ENCODE measurements at places on chromosomes 2 and 18. TPM values are rescaled to one million over a fixed set of nuclear protein-coding genes. Genes with fewer than 3 reads are reported as not detected.

DNA sequence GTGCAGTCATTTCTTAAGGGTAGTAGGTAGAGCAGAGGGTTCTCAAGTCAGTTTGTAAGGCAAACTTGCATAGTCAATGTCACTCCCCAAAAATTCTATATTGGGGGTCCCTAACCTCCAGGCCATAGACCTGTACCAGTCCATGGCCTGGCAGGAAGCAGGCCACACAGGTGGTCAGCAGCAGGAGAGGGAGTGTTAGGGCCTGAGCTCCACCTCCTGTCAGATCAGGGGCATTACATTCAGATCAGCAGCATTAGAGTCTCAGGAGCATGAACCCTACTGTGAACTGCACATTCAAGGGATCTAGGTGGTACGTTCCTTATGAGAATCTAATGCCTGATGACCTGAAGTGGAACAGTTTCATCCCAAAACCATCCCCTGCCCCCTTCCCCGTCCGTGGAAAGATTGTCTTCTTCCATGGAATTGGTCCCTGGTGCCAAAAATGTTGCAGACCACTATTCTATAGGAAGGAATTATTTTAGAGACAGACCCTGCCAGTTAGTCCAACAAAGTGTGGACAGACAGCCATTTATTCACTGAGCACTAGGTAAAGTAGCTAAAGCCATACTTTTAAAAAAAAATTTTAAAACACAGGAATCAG lies 6.7 kb downstream of the COA5 start:
- no peak overlapping the region for H3K4me3 ChIP-seq
- H3K4me1 ChIP-seq = peaks cover 31% of the 10 kb centered on the region
- no peak for DNase-seq
- no peaks in the 10 kb centered on the region for H3K27me3 ChIP-seq
- H3K36me3 ChIP-seq = peaks cover 72% of the 10 kb centered on the region
- H3K27ac ChIP-seq = no peak overlapping the region

GRCh38 chr2:38465789-38466127 lies 88.7 kb upstream of the ATL2 start:
- DNase-seq = peak; percentile 55
- H3K4me3 ChIP-seq = no peak overlapping the region
- no peaks in the 10 kb centered on the region for H3K36me3 ChIP-seq
- peaks cover 69% of the 10 kb centered on the region for H3K4me1 ChIP-seq
- H3K27ac ChIP-seq = peak overlapping the region; percentile 73

CLEC4F gene
- total RNA-seq = not detected

CD226 gene
- 10.5 TPM for total RNA-seq

GRCh38 chr18:9466846-9467245 lies 8.5 kb upstream of the RALBP1 start:
- no peak overlapping the region for H3K4me3 ChIP-seq
- no peaks in the 10 kb centered on the region for H3K36me3 ChIP-seq
- H3K4me1 ChIP-seq = no peaks in the 10 kb centered on the region
- no peaks in the 10 kb centered on the region for H3K27me3 ChIP-seq

DNA sequence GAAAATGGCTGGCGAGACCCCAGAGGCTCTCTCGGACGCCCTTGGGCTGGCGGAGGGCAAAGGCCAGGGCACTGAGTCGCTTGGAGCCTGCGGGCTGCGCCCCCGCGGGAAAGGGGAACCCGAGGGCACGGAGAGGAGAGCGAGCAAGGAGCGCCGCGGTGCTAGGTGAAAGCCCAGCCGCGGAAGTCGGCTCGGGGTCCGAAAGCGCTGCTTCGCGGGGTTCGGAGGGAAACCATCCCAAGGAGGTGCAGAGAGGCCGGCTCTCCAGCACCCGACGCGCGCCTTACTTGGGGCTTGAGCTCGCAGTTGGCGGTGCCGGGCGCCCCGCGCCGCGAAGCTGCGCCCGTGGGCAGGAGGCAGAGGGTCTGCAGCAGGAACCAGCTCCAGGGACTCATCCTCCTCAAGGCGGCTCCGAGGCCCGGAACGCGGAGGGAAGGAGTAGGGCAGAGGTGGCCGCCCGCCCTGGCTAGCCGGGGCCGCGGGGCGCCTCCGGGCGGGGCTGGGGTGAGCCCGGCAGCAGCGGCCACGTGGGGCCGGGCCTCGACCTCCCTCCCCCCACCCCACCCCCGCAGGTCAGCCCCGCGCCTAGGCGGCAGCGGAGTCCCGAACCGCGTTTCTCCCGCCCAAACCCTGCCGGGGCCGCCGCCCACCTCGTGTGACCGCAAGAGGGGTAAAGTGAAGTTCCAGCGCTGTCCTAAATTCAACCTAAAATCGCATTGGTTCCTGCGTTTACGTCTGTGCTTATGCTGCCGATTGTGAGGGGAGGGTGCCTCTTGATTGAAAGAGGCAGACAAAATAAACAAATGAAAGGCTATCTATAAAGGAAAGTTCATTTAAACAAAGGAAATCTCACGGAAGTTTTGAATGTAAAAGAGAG lies at the start of gene TRABD2A:
TSS of gene TRABD2A (minus strand) at position 440 of the 877 bp plus-strand sequence. CDS start at position 395, 45 bp downstream.
- peak within 1 kb of the TSS; percentile 48 for H3K4me3 ChIP-seq
- H3K27me3 ChIP-seq = peaks cover 17% of the 10 kb centered on the region
- DNase-seq = peak; percentile 62
- peaks cover 20% of the 10 kb centered on the region for H3K4me1 ChIP-seq
- H3K27ac ChIP-seq = peak within 1 kb of the TSS; percentile 1

FBXO15 gene
- total RNA-seq = not detected

DNA sequence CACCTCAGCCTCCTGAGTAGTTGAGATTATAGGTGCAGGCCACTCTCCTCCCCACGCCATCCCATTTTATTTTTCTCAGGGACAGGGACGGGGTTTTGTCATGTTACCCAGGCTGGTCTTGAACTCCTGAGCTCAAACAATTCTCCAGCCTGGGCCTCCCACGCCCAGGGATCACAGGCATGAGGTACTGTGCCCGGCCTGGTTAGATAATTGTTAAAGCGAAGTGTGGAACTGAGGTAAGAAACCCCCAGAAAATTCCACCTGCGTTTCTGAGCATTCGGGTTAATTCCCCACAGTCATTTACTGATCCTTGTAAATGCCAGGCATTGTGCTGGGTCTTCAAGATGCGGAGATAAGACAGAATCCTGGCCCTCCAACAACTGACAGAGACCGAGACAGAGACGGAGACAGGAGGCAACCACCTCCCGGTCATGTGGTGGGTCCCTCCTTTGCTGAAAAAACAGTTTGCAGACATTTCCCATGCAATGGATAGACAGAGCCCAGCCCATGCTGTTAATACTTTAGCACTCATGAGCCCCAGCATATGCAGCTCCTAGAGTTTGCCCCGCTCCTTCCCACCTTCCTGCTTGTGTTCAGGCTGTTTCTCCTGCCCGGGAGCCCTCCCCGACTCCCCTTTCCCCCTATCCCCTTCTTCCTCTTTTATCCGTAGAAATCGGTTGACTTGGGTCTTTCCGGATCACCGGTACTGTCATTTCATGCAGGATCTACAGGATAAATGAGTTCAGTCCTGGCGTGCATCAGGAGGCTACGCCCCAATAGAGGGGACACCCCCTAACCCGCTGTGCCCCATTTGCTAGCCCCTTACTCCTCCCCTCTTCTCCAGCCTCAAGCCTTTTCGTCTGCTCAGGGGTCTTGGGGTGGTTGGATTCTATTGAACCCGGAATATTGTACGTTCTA lies 1.6 kb upstream of the RHOB start:
- no peak for DNase-seq
- H3K4me1 ChIP-seq = peaks cover 24% of the 10 kb centered on the region
- H3K4me3 ChIP-seq = peak overlapping the region; percentile 17
- peaks cover 15% of the 10 kb centered on the region for H3K36me3 ChIP-seq
- peak overlapping the region; percentile 100 for H3K27ac ChIP-seq

- DNase-seq = peak; percentile 31
- peaks cover 30% of the 10 kb centered on the region for H3K4me1 ChIP-seq
- H3K4me3 ChIP-seq = no peak overlapping the region
- H3K27ac ChIP-seq = peak overlapping the region; percentile 100
- H3K36me3 ChIP-seq = no peaks in the 10 kb centered on the region
- no peaks in the 10 kb centered on the region for H3K27me3 ChIP-seq
These were observed 3.9 kb upstream of the PPP1CB start for GRCh38 chr2:28747714-28748113.

- no peak overlapping the region for H3K4me3 ChIP-seq
- H3K4me1 ChIP-seq = peaks cover 33% of the 10 kb centered on the region
- no peaks in the 10 kb centered on the region for H3K36me3 ChIP-seq
These were observed 88.5 kb downstream of the SH3RF3 start for GRCh38 chr2:109217362-109218086.

SIX2 gene
- 2.6 TPM for total RNA-seq

CCDC141 gene
- 1.2 TPM for total RNA-seq

NYAP2 gene
- total RNA-seq = under 0.01 TPM

DNA sequence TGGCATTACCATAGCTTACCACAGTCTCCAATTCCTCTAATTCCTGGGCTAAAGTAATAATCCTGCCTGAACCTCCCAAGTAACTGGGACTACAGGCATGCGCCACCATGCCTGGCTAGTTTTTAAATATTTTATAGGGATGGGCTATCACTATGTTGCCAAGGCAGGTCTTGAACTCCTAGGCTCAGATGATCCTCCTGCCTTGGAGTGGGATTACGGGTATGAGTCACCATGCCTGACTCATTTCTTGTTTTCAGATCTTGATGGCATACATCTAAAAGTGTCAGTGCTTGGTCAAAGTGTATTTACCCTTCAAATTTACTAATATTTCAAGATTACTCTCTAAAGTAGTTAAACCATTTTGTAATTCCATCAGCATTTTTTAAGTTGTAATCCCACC lies 9.4 kb upstream of the SOCS6 start:
- H3K27me3 ChIP-seq = no peaks in the 10 kb centered on the region
- H3K36me3 ChIP-seq = no peaks in the 10 kb centered on the region
- H3K4me3 ChIP-seq = no peak overlapping the region
- H3K27ac ChIP-seq = no peak overlapping the region

DNA sequence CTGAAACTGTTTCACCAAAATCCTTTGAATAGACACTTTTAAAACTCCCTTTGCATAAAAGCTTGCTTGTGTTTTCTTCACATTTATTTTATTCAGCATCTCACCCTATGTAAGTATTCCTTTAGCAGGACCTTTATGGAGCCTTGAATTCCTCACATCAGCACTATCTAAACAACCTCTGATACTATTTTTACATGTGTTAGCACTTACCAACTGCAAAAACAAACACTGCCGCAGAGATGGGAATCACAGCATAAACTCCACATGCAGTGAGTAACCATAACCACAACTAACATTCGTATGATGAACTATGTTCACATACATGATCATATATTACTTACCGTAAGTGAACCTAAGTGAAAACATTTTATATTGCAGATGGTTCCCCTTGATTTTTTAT lies 15.4 kb downstream of the FBXO15 start:
- H3K36me3 ChIP-seq = no peaks in the 10 kb centered on the region
- no peak for DNase-seq
- no peaks in the 10 kb centered on the region for H3K27me3 ChIP-seq
- no peaks in the 10 kb centered on the region for H3K4me1 ChIP-seq
- H3K27ac ChIP-seq = no peak overlapping the region

BMP10 gene
- total RNA-seq = not detected

DNA sequence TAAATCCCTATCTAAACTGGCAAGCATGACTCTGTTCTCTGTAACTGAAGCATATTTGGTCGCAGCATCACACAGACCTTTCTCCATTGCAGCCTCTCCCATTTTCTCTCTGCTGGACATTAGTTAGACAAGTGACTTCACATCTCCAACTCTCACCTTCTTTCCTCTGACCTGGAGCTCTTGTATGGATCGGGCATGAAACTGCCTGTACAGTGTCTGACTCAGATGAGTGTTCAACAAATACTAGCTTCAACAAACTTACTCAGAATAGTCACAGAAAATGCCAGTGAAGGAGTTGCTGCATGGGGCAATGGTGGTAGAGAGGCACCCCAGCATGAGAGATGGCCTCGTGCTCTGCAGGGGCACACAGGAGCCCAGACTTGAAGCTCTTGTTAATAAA lies 104.7 kb upstream of the COPS8 start:
- no peaks in the 10 kb centered on the region for H3K36me3 ChIP-seq
- H3K4me1 ChIP-seq = peaks cover 3% of the 10 kb centered on the region

DNA sequence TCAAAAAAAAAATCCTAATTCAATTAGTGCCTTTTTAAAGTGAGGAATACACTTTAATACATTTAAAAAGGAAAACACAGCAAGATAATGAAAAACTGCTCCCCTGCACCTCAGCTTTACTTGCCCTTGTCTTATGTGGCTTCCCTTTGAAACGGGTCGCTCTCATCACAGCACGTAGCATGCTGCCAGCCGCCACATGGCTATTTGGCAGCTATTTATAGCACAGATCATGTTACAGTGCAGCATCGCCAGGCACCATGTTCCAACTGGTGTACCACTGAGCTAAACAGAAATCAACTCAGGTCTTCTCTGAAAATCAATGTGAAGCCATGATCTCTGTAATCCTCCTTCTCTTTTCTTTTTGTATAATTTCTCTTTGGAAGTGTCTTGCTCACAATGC lies 65.1 kb downstream of the TMEM182 start:
- no peaks in the 10 kb centered on the region for H3K4me1 ChIP-seq
- peak; percentile 74 for DNase-seq
- H3K27ac ChIP-seq = no peak overlapping the region

WNT6 gene
- 1.8 TPM for total RNA-seq

DNA sequence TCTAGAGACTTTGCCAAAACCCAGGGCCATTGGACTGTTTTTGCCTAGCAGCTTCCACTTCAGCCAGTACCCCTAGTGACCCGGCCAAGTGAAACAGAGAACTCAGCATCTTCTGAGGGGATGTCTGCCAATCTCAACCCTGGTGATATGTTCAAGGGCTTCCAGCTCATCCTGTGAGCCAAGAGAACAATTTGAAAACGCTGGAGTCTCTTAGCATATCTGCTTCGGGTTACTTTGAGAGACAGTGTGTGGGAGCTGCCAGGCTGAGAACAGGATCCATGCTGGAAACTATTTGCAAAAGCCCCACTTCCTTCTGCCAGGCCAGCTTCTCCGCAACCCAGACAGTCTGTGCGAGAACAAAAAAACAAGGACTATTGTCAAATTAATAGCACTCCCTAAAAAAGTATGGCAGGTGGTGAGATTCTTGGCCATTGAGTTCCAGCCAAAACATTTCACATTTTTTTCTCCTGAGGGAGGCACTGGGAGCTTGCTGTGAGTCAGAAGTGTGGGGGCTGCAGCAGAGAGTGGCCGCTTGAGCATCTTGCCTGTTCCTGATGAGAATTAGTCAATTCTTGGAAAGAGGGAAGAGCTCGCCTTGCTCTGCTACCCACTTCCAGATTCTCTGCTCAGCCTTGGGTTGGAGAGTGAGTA lies 395.6 kb upstream of the TRIB2 start:
- DNase-seq = no peak
- H3K4me3 ChIP-seq = no peak overlapping the region
- H3K27ac ChIP-seq = peak overlapping the region; percentile 25
- H3K27me3 ChIP-seq = no peaks in the 10 kb centered on the region
- no peaks in the 10 kb centered on the region for H3K4me1 ChIP-seq
- no peaks in the 10 kb centered on the region for H3K36me3 ChIP-seq

GRCh38 chr2:119430023-119430498 lies 1.6 kb upstream of the TMEM37 start:
- peaks cover 89% of the 10 kb centered on the region for H3K4me1 ChIP-seq
- no peak overlapping the region for H3K4me3 ChIP-seq
- no peak for DNase-seq
- peak overlapping the region; percentile 11 for H3K27ac ChIP-seq
- H3K36me3 ChIP-seq = no peaks in the 10 kb centered on the region
- peaks cover 24% of the 10 kb centered on the region for H3K27me3 ChIP-seq

- peaks cover 5% of the 10 kb centered on the region for H3K27me3 ChIP-seq
- DNase-seq = peak; percentile 31
- peak overlapping the region; percentile 86 for H3K4me3 ChIP-seq
- no peaks in the 10 kb centered on the region for H3K36me3 ChIP-seq
- H3K27ac ChIP-seq = peak overlapping the region; percentile 43
These were observed 676 bp downstream of the KLHL23 start for GRCh38 chr2:169734169-169734847.

GKN2 gene
- 1,354 TPM for total RNA-seq

Measured in stomach (tissue), 19 donors.